ENCODE measurements at places on chromosomes 12 and 14.

GRCh38 chr14:80427101-80427500 lies 215.8 kb upstream of the DIO2 start:
- no peak for DNase-seq

- DNase-seq, result no peak
Measured at GRCh38 chr14:65229748-65230728, 127.7 kb upstream of the MAX start.

GRCh38 chr12:52874573-52875435 lies 26.0 kb upstream of the KRT78 start:
- peak; percentile 7 for DNase-seq

DNA sequence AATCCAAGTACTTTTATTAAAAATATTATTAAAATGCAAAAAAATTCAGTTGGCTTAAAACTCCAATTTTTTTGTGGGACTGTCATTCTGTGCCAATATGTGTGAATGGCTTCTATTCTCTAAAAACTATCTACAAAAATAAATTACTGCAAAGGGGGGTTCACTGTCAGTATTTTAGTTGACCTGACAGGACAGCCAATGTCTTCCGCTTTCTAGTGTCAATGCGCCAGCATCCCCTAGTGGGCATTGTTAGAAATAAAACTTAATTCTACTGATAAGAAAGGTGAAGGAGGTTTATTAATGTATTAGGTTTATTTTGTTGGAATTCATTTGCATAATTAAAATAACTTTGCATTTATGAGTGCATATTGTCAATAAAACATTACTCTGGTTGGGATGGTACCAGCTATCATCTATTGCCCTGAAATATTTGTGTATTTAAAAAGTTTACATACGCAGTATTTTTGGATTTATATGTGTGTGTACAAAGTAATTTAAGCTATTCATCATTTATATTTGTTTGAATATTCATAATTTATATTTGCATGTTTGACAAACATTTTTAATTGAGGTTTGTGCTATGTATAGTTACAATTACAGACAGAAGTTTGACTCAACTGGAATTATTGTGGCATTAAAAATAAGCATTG lies 527.2 kb downstream of the FLRT2 start:
- no peak for DNase-seq

All from RCC 7860 (cell line).